Sciatic nerve (tissue), 2 donors: ENCODE measurements at places on chromosomes 6 and 20. TPM values are rescaled to one million over a fixed set of nuclear protein-coding genes. Genes with fewer than 3 reads are reported as not detected.

GRCh38 chr20:40462566-40462965 lies 226.5 kb downstream of the MAFB start:
- no peak for DNase-seq

DNA sequence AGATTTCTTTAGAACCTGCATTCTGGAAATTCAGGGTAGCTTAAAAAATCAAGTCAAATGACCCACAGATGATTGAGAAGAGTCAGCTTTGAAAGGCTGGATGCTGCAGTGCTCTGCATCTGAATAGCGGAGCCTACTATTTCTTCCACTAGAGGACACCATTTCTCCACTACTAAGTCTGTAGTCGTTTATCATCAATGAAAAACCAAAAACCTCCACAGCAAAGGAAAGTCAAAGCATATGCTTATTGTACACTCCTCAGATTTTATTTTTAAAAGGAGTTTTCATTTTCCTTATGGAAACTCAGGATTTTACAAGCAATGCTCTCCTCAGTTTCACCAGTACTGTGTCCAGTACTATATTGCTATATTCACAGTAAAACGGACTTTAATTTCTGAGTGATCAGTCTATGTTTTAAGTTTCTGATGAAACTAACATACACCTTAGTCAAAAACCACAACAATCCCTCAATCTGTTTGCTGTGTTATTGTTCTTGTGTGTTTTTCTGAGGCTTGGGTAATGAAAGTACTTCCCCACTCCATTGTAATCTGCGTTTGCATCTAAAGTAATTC lies 50.5 kb upstream of the ENPP5 start:
- no peak for DNase-seq

DNA sequence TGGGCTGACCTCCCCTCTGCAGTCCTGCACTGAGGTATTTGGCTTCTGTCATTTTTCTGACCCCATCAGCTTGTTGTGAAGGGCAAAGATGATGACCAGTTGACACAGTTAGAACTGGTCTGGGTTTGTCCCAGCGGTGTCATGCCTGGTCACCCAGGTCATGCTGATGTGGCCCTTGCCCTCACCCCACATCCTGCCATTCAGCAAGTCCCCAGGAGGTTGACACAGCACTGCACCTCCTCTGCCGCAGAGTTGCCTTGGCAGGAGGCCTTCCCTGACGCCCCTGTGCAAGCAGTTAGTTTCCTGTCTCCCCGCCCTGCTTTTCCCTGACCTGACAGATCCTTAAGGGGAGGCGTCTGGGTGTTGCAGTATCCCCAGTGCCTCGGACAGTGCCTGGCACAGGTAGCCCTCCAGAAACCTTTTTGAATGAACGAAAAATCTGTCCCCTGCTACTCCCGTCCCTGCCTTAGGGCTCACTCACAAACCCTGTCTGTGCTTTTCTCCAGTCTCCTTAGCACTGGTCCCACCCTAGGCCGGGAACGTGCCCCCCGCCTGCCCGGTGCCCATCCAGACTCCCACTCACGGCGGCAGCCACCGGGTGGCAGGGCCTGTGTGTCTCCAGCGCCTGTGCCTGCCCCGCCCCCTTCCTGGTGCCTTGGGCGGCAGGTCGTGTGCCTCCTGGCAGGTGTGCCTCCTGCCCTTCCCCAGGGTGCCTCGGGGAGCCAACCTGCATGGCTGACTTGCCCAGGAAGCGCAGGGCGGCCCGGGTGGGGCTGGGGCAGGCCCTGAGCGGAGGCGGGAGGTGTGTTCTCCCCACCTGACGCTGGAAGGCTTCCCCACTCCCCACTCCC lies 146.3 kb upstream of the RNF24 start:
- DNase-seq, result no peak

GRCh38 chr6:28900577-28901256 lies 23.1 kb downstream of the TRIM27 start:
- no peak for DNase-seq

- peak; percentile 42 for DNase-seq
These were observed 4.7 kb downstream of the NPEPL1 start for GRCh38 chr20:58697201-58697866.

DNA sequence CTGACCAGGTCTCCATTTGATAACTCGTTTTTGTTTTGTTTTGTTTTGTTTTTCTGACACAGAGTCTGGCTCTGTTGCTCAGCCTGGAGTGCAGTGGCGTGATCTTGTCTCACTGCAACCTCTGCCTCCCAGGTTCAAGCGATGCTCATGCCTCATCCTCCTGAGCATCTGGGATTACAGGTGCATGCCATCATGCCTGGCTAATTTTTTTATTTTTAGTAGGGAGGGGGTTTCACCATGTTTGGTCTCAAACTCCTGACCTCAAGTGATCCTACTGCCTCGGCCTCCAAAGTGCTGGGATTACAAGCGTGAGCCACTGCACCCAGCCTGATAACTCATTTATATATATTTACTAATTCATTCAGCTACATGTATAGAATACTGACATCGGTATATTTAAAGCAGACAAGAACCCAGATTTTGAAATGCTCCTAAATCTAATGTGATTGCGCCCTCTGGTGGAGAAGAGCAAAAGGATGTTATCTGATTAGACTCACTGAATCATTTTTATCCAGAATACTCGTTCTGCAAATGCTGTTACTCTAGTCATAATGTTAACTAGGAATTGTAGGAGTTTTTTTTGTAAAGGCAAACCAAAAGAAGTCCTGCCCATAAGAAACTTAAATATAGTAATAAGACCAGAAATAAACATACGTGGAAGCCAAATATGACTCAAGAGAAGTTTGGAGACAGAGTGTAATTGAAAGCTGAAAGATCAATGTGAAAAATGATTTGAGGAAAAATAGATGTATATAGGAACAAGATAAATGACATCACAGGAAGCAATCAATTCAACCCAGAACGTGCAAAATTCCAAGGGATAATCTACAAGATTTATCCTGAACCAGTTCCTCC lies 5.3 kb upstream of the COL12A1 start:
- DNase-seq, result no peak

DNA sequence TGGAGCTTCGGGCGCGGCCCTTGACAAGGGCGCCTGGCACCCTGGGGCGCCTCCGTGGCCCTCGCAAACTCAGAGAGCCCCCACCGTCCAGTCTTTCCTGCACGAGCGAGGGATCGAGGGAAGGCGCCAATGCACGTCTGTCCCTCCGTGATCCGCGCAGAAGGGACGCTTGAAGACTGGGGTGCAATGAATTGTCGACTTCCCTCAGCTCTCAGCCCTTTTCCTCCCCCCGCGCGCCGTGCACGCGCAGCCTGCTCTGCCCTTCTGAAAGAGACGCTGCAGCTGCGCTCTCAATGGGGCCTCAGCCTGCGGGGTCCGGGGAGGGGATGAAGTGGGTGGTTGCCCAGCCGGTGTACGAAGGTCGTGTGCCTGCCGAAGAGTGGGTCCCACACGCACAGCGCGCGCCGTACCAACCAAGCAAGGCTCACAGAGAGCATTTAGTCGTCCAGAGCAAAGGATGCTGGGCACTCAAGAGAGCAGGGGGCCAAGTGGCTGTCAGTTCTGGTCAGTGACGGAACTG lies 5.5 kb upstream of the SOX4 start:
- DNase-seq, result peak; percentile 79

DNA sequence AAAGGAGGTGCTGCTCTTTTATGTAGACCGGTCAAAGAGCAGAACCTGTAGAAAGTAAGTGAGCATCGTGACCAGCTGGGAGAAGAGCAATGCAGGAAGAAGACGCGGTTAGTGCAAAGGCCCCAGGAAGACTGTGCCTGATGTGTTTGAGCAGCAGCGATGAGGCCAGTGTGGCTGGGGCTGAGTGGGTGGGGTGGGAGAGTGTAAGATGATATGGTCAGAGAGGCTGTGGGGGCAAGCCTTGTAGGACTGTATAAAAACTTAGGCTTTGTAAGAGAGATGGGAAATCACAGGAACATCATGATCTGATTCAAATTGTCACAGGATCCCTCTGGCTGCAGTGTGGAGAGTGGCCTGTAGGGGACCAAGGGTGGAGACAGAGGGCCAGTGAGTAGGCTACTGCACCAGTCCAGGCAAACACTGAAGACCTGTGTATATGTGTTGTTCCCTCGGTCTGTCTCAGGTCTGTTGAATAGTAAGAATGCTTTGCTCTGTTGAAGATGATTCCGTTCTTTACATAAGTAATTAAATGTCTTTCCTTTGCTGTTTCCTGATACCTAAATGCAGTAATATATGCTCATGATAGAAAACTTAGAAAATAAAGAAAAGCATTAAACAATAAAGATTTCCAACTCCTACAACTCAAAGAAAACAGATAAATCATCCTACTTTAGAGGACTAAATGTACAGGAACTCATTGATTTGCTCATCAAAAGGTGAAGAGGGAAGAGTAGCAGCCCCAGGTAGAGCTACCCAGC lies 23.6 kb upstream of the WFDC2 start:
- no peak for DNase-seq

DNA sequence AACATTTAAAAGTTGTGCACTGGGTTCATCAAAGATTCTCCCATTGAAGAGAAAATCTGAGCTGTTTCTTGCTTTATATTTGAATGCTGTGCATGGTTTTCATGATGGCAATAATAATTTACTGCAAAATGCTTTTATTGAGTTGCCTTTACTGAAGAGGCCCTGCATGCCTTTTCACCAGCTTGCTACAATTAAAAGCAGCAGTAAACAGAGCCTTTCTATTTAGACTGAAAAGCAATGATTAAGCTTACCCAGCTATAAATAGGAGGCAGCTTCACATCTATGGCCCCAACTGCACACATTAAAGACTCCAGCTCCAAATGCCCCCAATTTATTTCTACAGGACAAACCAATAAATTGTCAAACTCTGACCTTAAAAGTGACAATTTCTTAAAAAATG lies 70.3 kb downstream of the ANKEF1 start:
- DNase-seq, result no peak

- no peak for DNase-seq
These were observed 695.7 kb upstream of the GJE1 start for GRCh38 chr6:141437011-141437410.

- DNase-seq, result no peak
These were observed 593.4 kb downstream of the EYS start for GRCh38 chr6:65113581-65113980.

DNA sequence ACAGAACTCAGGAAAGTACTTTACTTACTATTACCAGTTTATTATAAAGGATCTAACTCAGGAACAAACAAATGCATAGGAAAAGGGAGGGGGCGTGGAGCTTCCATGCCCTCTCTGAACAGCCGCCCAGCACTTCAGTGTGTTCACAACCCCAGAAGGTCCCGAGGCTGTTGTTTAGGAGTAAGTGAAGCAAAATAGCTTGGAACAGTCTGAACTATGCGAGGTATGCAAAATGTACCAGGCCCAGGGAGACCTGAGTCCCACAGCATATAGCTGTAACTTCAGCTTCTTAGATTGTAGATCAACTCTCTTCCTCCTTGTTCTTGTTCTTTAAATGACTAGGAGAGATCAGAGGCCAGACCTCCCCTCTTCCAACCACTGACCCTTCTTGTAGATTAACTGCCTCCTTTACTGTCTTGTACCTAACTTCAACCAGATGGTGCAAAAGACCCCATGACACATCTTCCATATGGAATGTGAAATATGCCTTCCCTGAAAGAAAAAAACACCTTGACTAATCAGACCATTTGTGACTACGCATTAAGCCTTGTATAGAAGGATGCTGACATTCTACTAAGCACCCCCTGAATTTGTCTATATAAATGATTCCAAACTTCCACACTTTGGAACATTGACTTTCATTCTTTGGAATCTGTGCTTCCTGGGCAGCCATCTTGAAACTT lies 98.8 kb upstream of the SNX9 start:
- DNase-seq, result no peak

GRCh38 chr20:59217173-59217572 lies 53.6 kb downstream of the ZNF831 start:
- no peak for DNase-seq

DNA sequence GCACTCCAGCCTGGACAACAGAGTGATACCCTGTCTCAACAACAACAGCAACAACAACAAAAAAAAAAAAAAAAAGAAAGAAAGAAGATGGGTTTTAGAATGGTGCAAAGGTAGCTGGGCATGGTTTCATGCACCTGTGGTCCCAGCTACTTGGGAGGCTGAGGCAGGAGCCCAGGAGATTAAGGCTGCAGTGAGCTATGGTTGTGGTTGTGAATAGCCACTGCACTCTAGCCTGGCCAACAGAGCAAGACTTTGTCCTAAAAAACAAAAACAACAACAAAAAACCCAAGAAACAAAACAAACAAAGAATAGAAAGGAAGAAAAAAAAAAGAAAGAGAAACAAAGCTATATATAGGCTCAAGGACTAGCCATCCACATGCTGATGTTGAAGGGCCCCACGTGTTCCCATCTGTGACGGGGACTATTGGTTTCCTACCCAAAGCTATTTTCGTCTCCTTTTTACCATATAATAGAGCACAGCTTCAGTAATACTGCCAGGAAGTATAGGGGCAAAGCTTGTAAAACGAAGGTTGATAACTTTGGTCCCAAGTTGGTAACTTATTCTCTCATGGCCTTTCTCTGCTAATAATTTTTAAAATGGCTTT lies 7.9 kb upstream of the EEF1E1 start:
- no peak for DNase-seq

GRCh38 chr6:56348578-56348977 lies 101.2 kb upstream of the COL21A1 start:
- DNase-seq, result no peak

DNA sequence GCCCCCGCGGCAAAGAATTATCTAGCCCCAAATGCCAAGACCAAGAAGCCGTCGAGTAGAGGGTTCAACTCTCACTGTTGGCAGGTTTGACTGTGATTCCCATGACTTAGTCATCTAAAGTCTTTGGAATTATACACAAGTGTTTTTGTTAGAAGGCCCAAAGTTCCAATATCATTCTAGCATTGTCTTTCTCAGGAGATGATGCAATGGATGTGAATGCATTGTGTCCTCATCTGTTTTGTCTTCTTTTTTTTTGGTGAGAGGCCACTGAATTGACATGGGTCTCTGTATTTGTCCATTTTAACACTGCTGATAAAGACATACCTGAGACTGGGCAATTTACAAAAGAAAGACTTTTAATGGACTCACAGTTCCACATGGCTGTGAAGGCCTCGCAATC lies 290.5 kb upstream of the ZFP64 start:
- no peak for DNase-seq

GRCh38 chr6:978937-979685 lies 286.2 kb upstream of the EXOC2 start:
- DNase-seq, result no peak

Gene RNF5
- 63.8 TPM for total RNA-seq

Gene BTBD3
- total RNA-seq, result 52.5 TPM

Gene BEND6
- total RNA-seq, result 4.4 TPM

Gene NNAT
- 2.1 TPM for total RNA-seq

Gene DCBLD1
- total RNA-seq, result 13.6 TPM

Gene JPH2
- total RNA-seq, result 1.5 TPM

Gene PDE7B
- total RNA-seq, result 13.3 TPM

Gene DSE
- 82.7 TPM for total RNA-seq

Gene NMBR
- 0.45 TPM for total RNA-seq
